MCF 10A (cell line): ENCODE measurements at places on chromosomes 1 and 21.

- peaks cover 11% of the 10 kb centered on the region for H3K36me3 ChIP-seq
- H3K27ac ChIP-seq, result no peak overlapping the region
- H3K4me1 ChIP-seq, result peaks cover 65% of the 10 kb centered on the region
- no peak overlapping the region for H3K4me3 ChIP-seq
- no peak for DNase-seq
These were observed 34.5 kb downstream of the NUAK2 start for GRCh38 chr1:205287076-205287475.

GRCh38 chr1:19033515-19033839 lies 77.0 kb upstream of the IFFO2 start:
- H3K4me1 ChIP-seq, result peaks cover 17% of the 10 kb centered on the region
- no peaks in the 10 kb centered on the region for H3K27me3 ChIP-seq
- peak overlapping the region; percentile 70 for H3K27ac ChIP-seq
- no peaks in the 10 kb centered on the region for H3K36me3 ChIP-seq
- H3K4me3 ChIP-seq, result peak overlapping the region; percentile 26

DNA sequence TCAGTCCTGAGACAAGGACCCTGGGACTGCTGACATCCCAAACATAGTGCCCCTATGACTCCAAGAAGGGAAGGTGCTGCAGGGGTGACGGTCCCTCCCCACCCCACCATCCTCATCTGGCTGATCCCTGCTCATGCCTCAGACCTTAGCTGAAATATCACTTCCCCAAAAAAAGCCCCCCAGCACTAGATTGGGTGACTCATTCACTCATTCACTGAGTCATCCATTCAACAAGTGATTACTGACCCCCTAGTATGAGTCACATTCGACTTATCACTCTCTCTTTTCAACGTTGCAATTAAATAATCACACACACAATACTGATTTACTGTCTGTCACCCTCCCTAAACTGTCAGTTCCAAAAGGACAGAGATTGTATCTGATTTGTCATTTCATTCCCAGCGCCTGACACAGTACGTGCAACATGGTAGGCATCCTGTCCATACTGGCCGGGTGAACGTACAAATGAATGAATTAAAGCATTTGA lies 48.6 kb downstream of the HIVEP3 start:
- no peaks in the 10 kb centered on the region for H3K27me3 ChIP-seq
- no peak overlapping the region for H3K4me3 ChIP-seq
- DNase-seq, result peak; percentile 56
- H3K36me3 ChIP-seq, result no peaks in the 10 kb centered on the region
- no peak overlapping the region for H3K27ac ChIP-seq

DNA sequence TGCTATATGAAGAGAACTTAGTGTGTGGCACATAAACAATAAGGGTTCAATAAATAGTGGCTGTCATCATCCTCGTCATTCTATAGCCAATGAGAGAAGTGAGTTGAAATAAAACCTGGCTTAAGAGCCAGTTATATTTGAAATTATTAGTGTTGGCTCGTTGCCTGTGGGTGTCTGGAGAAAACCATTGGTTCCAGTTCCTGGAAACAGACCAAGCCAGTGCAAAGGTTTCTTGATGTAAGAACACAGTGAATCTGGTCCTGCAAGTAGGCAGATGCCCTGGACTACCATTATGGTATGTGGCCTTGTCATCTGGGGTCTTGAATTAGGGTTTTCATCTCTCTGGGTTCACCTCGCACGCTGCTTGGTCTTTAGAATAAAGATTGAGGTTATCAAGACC lies 43.3 kb downstream of the URB2 start:
- H3K36me3 ChIP-seq, result no peaks in the 10 kb centered on the region
- no peaks in the 10 kb centered on the region for H3K27me3 ChIP-seq
- H3K27ac ChIP-seq, result no peak overlapping the region
- H3K4me1 ChIP-seq, result no peaks in the 10 kb centered on the region

- H3K27ac ChIP-seq, result no peak overlapping the region
- peaks cover 39% of the 10 kb centered on the region for H3K27me3 ChIP-seq
- DNase-seq, result no peak
- no peaks in the 10 kb centered on the region for H3K4me1 ChIP-seq
These were observed 20.4 kb downstream of the KCNN3 start for GRCh38 chr1:154849645-154850131.

GRCh38 chr1:167446966-167447365 lies 71.4 kb downstream of the CD247 start:
- peaks cover 5% of the 10 kb centered on the region for H3K4me1 ChIP-seq
- DNase-seq, result no peak
- no peak overlapping the region for H3K4me3 ChIP-seq
- H3K36me3 ChIP-seq, result no peaks in the 10 kb centered on the region
- no peak overlapping the region for H3K27ac ChIP-seq
- no peaks in the 10 kb centered on the region for H3K27me3 ChIP-seq

- H3K4me1 ChIP-seq, result peaks cover 16% of the 10 kb centered on the region
- no peaks in the 10 kb centered on the region for H3K27me3 ChIP-seq
- H3K27ac ChIP-seq, result no peak overlapping the region
- DNase-seq, result peak; percentile 67
These were observed 376.9 kb downstream of the HHIPL2 start for GRCh38 chr1:222171005-222171404.

GRCh38 chr1:160101717-160102522 lies 3.5 kb upstream of the IGSF8 start:
- no peak overlapping the region for H3K27ac ChIP-seq
- H3K4me3 ChIP-seq, result no peak overlapping the region
- H3K36me3 ChIP-seq, result no peaks in the 10 kb centered on the region
- H3K4me1 ChIP-seq, result peaks cover 23% of the 10 kb centered on the region
- no peaks in the 10 kb centered on the region for H3K27me3 ChIP-seq
- DNase-seq, result no peak

DNA sequence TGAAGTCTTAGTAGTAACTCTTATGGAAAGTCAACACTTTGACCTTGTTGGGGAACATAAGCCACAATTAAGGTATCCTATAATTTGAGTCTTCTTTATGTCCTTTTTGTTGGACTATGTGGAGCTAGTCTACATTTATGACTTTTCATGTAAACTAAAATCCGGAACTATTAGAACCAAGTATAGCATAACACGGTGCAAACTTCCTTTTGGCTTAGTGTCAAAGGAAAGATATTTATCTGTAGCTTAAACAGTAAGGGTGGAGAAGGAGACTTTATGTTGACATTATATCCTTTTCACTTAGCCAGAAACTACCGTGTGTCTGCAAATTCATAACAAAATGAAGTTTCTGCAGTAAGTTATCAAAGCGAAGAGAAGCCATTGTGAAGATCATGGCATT lies 7.3 kb downstream of the UAP1 start:
- DNase-seq, result no peak
- peaks cover 81% of the 10 kb centered on the region for H3K4me1 ChIP-seq
- peaks cover 78% of the 10 kb centered on the region for H3K36me3 ChIP-seq
- H3K27ac ChIP-seq, result peak overlapping the region; percentile 46
- no peaks in the 10 kb centered on the region for H3K27me3 ChIP-seq

DNA sequence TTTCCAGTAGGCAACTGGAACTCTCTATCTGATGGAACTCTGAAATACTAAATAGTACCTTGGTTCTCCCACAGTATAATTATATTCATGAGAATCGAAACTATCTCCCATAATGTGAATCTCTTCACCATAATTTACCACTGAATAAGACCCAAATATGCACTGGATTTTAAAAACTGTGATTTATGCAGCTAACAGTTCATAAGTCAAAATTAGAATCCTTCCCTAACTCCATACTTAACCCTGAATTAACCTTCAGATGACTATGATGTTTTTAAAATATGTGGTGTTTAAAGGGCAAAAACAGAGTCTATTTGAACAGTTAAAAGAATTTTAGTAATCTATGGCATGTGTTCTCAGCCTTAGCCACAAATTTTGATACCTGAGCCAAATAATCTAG lies 22.9 kb upstream of the SLC44A3 start:
- peaks cover 31% of the 10 kb centered on the region for H3K4me1 ChIP-seq
- H3K4me3 ChIP-seq, result no peak overlapping the region
- DNase-seq, result no peak
- H3K36me3 ChIP-seq, result no peaks in the 10 kb centered on the region
- H3K27me3 ChIP-seq, result no peaks in the 10 kb centered on the region

DNA sequence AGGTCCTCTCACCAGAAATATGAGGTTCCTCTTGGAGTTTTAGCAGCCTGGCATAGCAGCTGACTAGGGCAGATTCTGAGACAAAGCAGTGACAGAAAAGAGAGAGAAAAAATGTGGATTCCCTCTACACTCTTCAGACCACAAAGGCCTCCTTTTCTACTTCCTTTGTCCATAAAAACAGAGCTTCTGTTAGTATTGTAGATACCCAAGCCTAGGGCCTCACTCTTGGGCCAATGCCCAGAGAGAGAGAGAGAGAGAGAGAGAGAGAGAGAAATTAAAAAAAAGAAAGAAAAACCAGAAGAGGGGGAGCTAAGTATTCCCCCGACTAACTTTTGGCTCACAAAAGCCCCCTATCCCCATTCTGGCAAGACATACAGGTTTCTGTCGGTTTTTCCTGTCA lies 2.4 kb upstream of the ZRANB2 start:
- no peak for DNase-seq
- no peak overlapping the region for H3K27ac ChIP-seq
- H3K27me3 ChIP-seq, result peaks cover 11% of the 10 kb centered on the region
- no peak overlapping the region for H3K4me3 ChIP-seq
- peaks cover 18% of the 10 kb centered on the region for H3K36me3 ChIP-seq

DNA sequence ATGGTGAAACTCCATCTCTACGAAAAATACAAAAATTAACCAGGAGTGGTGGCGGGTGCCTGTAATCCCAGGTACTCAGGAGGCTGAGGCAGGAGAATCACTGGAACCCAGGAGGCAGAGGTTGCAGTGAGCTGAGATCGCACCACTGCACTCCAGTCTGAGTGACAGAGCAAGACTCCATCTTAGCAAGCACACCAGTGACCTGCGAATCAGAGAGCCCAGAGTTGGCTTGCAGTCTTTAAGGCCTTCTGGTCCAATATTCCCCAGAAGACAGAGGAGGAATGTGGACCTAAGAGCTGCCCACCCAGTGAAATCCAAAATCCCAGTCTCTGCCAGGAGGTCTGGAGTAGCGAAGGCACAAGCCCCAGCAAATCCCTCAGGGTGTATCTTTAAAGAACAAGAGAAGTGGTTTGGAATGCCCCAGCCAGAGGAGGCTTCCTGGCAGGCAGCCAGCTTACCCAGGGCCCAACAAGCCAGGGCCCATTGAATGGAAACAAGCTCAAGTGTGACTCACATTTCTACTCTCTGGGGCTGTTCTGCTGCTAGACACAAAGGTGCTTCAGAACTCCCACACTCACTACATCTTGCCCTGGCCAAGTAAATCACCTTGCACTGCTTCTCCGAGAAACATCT lies 23.9 kb downstream of the GPR161 start:
- peak; percentile 100 for DNase-seq
- peak overlapping the region; percentile 7 for H3K4me3 ChIP-seq
- H3K27me3 ChIP-seq, result no peaks in the 10 kb centered on the region
- no peaks in the 10 kb centered on the region for H3K36me3 ChIP-seq
- H3K4me1 ChIP-seq, result peaks cover 53% of the 10 kb centered on the region

GRCh38 chr1:1873186-1873585 lies 17.7 kb downstream of the GNB1 start:
- DNase-seq, result no peak
- H3K4me1 ChIP-seq, result peaks cover 25% of the 10 kb centered on the region
- peaks cover 43% of the 10 kb centered on the region for H3K36me3 ChIP-seq
- H3K27ac ChIP-seq, result no peak overlapping the region
- no peaks in the 10 kb centered on the region for H3K27me3 ChIP-seq

GRCh38 chr1:184905601-184906322 lies 68.5 kb downstream of the NIBAN1 start:
- no peak overlapping the region for H3K4me3 ChIP-seq
- peaks cover 8% of the 10 kb centered on the region for H3K4me1 ChIP-seq
- H3K27me3 ChIP-seq, result peaks cover 93% of the 10 kb centered on the region
- H3K36me3 ChIP-seq, result no peaks in the 10 kb centered on the region
- H3K27ac ChIP-seq, result no peak overlapping the region

DNA sequence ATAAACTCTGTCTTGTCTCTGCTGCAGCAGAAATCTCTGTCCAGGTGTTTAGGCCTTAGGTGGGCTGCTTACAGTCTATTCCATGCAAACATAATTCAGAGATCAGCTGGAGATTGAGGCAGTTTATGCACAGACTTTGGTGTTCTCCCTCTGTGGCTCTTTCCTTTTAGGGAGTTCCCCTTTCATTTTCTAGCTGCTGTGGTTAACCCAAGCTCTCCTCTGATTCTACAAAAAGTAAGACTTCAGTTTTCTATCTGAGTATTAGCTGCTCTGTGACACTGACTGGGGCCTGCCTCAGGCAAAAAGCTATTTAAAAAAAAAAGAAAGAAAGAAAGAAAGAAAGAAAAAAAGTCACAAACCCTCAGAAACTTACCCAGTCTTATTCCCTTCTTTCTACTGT lies 211.1 kb downstream of the CAMTA1 start:
- peaks cover 64% of the 10 kb centered on the region for H3K27me3 ChIP-seq
- no peaks in the 10 kb centered on the region for H3K36me3 ChIP-seq
- H3K4me1 ChIP-seq, result no peaks in the 10 kb centered on the region
- no peak overlapping the region for H3K27ac ChIP-seq

- H3K4me1 ChIP-seq, result no peaks in the 10 kb centered on the region
- no peak overlapping the region for H3K27ac ChIP-seq
- H3K36me3 ChIP-seq, result no peaks in the 10 kb centered on the region
- H3K27me3 ChIP-seq, result peaks cover 88% of the 10 kb centered on the region
- no peak for DNase-seq
- H3K4me3 ChIP-seq, result no peak overlapping the region
These were observed 1.6 kb downstream of the SYT6 start for GRCh38 chr1:114152089-114152507.

DNA sequence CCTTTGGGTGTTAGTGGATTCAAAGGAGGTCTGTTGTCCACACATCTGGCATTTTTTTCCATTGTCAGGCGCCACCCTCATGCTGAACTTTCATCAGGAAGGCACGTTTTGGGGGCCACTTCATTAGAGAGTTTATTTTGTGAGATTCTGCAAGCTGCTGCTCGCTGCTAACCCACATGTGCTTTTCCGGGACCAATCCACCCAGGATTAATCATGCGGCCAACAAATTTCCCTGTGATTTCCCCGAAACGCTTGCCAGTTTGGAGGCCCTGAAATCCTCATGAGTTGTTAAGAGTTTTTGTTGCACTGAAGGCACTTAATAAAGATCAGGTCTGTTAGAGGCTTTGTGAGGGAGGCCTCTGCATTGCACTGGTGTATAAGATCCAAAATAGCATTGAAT lies 2.4 kb downstream of the PDPN start:
- no peaks in the 10 kb centered on the region for H3K27me3 ChIP-seq
- DNase-seq, result no peak
- peak overlapping the region; percentile 89 for H3K27ac ChIP-seq
- H3K4me3 ChIP-seq, result peak overlapping the region; percentile 85

- H3K27ac ChIP-seq, result no peak overlapping the region
- H3K36me3 ChIP-seq, result no peaks in the 10 kb centered on the region
- H3K4me1 ChIP-seq, result peaks cover 28% of the 10 kb centered on the region
- H3K4me3 ChIP-seq, result no peak overlapping the region
- no peak for DNase-seq
These were observed 69.6 kb downstream of the NRIP1 start for GRCh38 chr21:14995226-14995625.

DNA sequence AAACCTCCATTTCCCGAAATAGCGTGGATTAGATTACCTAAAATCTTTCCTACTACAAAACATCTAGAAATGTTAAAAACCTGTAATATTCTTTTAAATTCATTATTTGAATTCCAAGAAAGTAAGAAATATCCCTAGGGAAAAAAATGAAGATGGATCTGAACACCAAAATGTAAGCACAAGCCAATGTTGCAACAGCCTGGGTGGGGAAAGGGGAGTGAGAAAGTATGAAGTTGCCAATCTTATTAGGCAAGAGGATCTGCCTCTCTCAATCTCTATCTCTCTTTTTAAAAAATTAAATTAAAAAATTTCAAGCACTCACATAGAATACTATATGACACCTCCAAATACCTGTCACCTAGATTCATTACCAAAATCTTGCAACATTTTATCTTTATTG lies 74.9 kb upstream of the IRF2BP2 start:
- peaks cover 10% of the 10 kb centered on the region for H3K4me1 ChIP-seq
- H3K4me3 ChIP-seq, result no peak overlapping the region
- peak; percentile 91 for DNase-seq
- no peak overlapping the region for H3K27ac ChIP-seq
- H3K36me3 ChIP-seq, result no peaks in the 10 kb centered on the region
